ENCODE measurements at places on chromosomes 11 and 22. TPM values are rescaled to one million over a fixed set of nuclear protein-coding genes. Genes with fewer than 3 reads are reported as not detected.

DNA sequence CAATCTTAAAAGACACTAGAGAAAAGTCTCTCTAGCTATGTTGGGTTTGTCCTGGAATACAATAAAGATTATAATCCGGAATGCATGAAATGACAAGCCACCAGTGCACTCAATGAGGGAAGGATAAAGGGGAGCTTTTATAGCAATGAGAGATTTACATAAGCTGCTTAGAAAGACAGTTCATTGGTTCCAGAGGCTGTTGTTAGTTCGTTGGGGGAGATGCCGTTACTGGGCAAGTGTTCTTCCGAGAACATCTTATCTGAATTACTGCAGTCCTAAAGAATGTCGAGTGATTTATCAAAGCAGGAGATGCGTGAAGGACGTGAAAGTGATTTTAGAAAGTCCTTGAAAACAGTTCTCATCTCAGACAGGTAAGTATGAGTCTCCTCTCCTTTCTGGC lies 33.6 kb downstream of the SYN3 start:
- no peak overlapping the region for H3K4me3 ChIP-seq
- H3K4me1 ChIP-seq, result no peaks in the 10 kb centered on the region
- no peaks in the 10 kb centered on the region for H3K27me3 ChIP-seq
- no peak for DNase-seq
- no peaks in the 10 kb centered on the region for H3K36me3 ChIP-seq
- no peak overlapping the region for H3K27ac ChIP-seq

DNA sequence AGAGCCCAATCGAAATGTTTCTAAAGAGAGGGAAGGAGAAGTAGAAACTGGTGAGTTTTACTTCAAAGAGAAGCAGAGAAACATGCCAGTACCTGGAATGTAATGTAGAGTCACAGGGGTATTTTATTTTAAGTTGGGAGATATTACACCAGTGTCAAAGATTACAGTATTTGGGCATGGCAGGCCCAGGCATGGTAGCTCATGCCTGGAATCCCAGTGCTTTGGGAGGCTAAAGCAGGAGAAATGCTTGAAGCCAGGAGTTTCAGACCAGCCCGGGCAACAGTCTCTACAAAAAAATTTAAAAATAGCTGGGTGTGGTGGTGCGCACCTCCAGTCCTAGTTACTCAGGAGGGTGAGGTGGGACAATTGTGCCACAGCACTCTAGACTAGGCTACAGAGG lies 2.7 kb downstream of the SYCE3 start:
- H3K36me3 ChIP-seq, result no peaks in the 10 kb centered on the region
- H3K27me3 ChIP-seq, result no peaks in the 10 kb centered on the region
- H3K27ac ChIP-seq, result no peak overlapping the region
- no peak for DNase-seq

DNA sequence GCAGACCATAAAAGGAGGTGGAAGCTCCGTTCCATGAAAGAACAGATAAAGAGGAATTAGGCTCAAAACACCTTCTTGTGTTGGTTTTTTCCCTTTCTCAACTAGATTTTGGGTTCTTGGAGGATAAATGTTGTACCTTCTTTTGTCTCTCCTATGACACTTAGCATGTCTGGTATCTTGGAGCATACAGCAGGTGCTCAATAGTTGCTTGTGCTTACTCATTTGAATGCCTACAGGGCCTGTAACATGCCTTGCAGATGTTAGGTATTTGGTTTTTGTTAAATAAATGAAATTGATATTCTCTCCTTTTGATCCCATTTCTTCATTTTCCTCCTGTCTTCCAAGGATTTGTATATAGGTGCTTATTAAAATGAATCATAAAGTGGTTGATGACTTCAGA lies 16.4 kb upstream of the PLET1 start:
- no peaks in the 10 kb centered on the region for H3K27me3 ChIP-seq
- H3K36me3 ChIP-seq, result no peaks in the 10 kb centered on the region
- no peaks in the 10 kb centered on the region for H3K4me1 ChIP-seq
- no peak for DNase-seq

DNA sequence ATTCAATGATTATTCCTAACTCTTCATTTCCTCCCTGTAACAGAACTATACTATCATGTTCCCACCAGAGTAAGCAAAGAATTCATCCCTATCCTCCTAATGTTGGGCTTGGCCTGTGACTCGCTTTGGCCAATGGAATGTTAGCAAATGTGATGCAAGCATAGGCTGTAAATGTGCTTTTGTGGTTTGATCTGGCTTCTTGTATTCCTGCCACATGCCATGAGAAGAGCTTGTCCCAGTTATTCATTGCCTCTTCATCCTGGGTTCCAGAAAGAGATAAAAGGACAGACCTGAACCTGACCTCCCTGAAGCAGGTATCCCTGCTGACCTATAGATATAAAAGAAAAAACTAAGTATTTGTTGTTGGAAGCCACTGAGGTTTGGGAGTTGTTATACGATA lies 51.0 kb downstream of the SYTL2 start:
- no peak for DNase-seq
- no peaks in the 10 kb centered on the region for H3K4me1 ChIP-seq
- no peaks in the 10 kb centered on the region for H3K36me3 ChIP-seq
- H3K27me3 ChIP-seq, result no peaks in the 10 kb centered on the region

DNA sequence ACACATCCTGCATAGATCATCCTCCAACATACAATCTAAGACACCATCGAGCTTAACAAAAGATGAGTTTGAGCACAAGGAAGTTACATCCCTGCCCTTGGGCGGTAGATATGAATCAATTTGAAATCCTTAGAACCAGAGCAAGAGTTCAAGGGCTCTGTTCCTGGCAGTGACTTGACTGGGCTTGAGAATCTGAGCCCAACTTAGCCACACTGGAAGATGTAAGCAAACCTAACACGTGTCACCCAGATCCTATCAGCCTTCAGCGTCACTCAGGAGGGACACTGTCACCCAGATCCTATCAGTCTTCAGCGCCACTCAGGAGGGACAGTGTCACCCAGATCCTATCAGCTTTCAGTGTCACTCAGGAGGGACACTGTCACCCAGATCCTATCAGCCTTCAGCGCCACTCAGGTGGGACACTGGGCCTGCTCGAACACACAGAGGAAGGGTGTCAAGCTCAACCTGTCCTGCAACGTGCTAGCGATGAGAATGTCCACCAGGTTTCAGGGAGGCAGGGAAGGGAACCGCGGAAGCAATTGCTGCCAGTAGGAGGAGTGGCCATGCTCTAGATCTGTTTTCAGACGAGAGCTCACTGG lies 32.8 kb upstream of the CTSD start:
- DNase-seq, result no peak
- H3K36me3 ChIP-seq, result no peaks in the 10 kb centered on the region
- no peak overlapping the region for H3K27ac ChIP-seq
- no peaks in the 10 kb centered on the region for H3K4me1 ChIP-seq
- H3K4me3 ChIP-seq, result no peak overlapping the region

- no peak overlapping the region for H3K27ac ChIP-seq
- H3K36me3 ChIP-seq, result no peaks in the 10 kb centered on the region
- DNase-seq, result no peak
These were observed 422 bp downstream of the DENND6B start for GRCh38 chr22:50326225-50326955.

GRCh38 chr11:13297917-13298356 lies 20.3 kb downstream of the BMAL1 start:
- no peaks in the 10 kb centered on the region for H3K27me3 ChIP-seq
- no peak overlapping the region for H3K4me3 ChIP-seq
- no peak overlapping the region for H3K27ac ChIP-seq
- no peaks in the 10 kb centered on the region for H3K36me3 ChIP-seq
- no peaks in the 10 kb centered on the region for H3K4me1 ChIP-seq
- DNase-seq, result no peak

DNA sequence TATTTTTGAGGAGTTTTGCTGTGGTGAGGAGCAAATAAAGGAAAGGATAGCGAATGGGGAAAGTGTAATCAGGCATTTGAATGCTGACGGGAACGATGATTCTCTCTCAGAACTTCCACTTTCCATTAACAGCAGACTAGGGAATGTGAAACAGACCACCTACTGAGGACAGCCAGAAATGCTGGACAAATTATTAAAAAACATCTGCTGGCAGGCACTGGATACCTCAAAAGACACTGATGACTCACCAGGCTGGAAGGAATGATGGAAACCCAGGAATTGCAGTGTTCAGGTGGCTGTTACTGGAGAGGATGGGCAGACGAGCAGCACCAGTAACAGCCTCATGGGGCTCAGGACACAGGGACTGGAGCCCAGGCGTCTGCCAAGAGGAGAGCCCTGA lies 33.4 kb downstream of the PLA2G6 start:
- no peaks in the 10 kb centered on the region for H3K27me3 ChIP-seq
- no peaks in the 10 kb centered on the region for H3K36me3 ChIP-seq
- DNase-seq, result peak; percentile 36
- H3K4me3 ChIP-seq, result no peak overlapping the region
- no peak overlapping the region for H3K27ac ChIP-seq

The INS gene
- total RNA-seq, result not detected

The SCARF2 gene
- 3.4 TPM for total RNA-seq

The SNX32 gene
- total RNA-seq, result not detected

The KDELR3 gene
- total RNA-seq, result 9.6 TPM

The KLHDC7B gene
- 1.1 TPM for total RNA-seq

The MUC6 gene
- 0.95 TPM for total RNA-seq
